ENCODE measurements at places on chromosomes 2 and 18.

- no peak overlapping the region for H3K4me3 ChIP-seq
- no peak for DNase-seq
- H3K27ac ChIP-seq: no peak overlapping the region
- H3K27me3 ChIP-seq: peaks cover under 1% of the 10 kb centered on the region
These were observed 31.3 kb downstream of the SNED1 start for GRCh38 chr2:241029599-241030332.

DNA sequence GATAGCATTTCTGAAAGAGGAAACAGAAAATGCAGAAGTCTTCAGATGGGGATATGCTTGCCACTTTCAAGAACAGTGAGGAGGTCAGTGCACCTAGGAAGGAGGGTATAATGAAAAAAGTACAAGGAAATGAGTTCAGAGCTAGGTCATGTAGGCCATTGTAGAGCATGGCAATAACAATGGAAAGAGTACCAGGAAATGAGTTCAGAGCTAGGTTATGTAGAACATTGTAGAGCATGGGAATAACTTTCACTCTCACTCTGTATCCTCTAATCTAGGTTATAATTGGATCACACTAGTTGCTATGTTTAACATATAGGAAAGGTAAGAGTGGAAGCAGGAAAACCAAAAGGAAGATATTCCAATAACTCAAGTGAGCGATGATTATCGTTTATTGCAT is 12.3 kb downstream of the SCG2 start:
- no peaks in the 10 kb centered on the region for H3K36me3 ChIP-seq
- no peak for DNase-seq
- peaks cover 12% of the 10 kb centered on the region for H3K4me1 ChIP-seq
- H3K4me3 ChIP-seq: no peak overlapping the region
- H3K27me3 ChIP-seq: no peaks in the 10 kb centered on the region
- H3K27ac ChIP-seq: no peak overlapping the region

- no peak overlapping the region for H3K27ac ChIP-seq
- no peaks in the 10 kb centered on the region for H3K27me3 ChIP-seq
These were observed 181.5 kb upstream of the ZFP36L2 start for GRCh38 chr2:43407935-43408334.

GRCh38 chr2:67996772-67997527 is 65.9 kb downstream of the C1D start:
- no peak for DNase-seq
- H3K27ac ChIP-seq: no peak overlapping the region
- H3K4me3 ChIP-seq: no peak overlapping the region
- no peaks in the 10 kb centered on the region for H3K36me3 ChIP-seq
